ENCODE measurements at places on chromosomes 2 and 18.

GRCh38 chr2:69489793-69490192 is 52.6 kb upstream of the NFU1 start:
- DNase-seq: no peak

DNA sequence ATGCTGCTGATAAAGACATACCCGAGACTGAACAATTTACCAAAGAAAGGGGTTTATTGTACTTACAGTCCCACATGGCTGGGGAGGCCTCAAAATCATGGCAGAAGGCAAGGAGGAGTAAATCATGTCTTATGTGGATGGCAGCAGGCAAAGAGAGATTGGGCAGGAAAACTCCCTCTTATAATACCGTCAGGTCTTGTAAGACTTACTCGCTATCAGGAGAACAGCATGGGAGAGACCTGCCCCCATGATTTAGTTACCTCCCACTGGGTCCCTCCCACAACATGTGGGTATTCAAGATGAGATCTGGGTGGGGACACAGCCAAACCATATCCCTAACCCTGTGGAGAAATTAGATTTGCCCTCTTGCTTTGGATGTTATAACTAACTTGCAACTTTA is 1068.0 kb upstream of the ZEB2 start:
- no peak for DNase-seq

DNA sequence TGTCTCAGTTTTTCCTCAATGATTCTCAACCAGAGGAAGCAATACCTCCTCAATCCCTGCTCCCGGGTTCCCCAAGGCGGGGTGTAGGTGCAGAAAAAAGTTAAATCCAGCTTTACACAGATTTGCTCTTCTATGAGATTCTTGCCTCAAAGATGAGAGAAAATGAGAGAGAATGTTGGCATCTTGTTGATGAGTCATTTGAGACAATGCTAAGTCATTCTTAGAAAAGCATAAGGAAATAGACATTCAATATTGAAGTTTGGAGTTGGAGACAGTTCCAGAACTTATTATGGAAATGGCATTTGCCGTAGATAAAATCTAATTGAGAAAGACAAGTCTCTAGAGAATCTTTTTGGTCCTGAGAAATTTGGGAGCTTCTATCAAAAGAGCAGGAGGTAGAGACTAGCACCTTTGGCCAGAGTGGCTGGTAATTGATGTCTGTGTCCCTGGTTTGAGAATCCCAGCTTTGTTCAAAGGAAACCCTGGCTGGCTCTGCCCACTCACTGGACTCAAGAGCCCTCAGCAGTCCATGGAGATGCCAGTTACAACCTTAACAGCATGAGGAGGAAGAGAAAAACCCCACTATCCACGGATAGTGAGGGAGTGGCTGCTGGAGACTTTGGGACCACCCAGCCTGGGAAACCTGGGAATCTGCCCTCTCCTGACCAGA is 181.2 kb downstream of the FAM124B start:
- DNase-seq: no peak

DNA sequence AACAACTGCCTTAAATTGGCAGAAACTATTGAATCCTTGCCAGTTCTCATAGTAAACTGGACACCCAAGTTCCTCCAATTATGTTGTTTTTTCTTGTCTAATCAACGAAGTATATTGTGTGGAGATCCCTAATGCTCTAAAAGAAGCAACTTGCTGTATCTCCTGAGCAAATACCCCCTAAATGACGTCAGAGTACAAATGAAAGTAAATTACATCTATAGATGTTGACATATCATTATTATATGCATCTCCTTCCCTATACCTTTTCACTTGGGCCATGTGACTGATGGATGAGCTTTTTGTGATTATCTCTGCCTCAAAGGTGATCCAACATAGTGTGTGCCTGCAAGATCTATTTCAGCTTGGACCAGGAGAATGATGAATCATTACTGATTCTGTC is 159.4 kb downstream of the CCDC148 start:
- no peak for DNase-seq

- no peak for DNase-seq
Observed at GRCh38 chr2:105597011-105597805, 147.5 kb upstream of the NCK2 start.

- no peak for DNase-seq
Observed at GRCh38 chr2:41197781-41198180, 745.9 kb upstream of the SLC8A1 start.

DNA sequence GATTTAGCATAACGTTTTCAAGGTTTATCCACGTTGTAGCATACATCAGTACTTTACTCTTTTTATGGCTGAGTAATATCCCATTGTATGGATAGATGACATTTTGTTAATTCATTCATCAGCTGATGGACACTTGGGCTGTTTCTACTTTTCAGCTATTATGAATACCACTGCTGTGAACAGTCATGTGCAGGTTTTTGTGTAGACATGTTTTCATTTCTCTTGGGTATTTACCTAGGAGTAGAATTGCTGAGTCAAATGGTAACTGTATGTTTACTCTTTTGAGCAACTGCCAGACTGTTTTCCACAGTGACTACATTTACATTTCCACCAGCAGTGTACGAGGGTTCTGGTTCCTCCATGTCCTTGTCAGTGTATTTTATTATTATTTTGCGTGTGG is 33.9 kb downstream of the COX7A2L start:
- DNase-seq: no peak

GRCh38 chr18:3840766-3841165 is 390.8 kb downstream of the TGIF1 start:
- no peak for DNase-seq

DNA sequence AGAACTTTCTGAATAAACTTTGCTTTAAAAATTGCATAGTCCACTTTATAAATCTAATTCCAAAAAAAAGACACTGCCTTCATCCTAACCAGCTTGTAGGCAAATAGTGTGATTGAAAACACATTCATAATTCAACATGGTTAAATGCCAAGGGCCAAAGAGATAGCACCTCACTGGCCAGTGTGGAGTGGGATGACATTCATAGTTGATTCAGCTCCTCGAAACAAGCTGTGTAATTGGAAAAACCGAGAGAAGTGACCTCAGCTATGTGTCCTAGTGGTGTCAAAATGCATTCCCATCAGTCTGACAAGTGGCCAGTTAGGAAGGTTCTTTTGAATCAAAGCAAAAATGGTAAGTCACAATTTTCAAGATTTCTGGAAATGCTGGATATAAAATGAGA is 1068.5 kb upstream of the CELF4 start:
- no peak for DNase-seq

Data from NCI-H1694 (cell line).